Neural crest cell (in vitro differentiated cells): ENCODE measurements at places on chromosomes 5 and 9. TPM values are rescaled to one million over a fixed set of nuclear protein-coding genes. Genes with fewer than 3 reads are reported as not detected.
A peak's percentile ranks its signal among the peaks of the same experiment; 100 is the strongest.

PITX1 gene
- not detected in 2 replicates for total RNA-seq

C5orf15 gene
- total RNA-seq: 38.4 and 39.4 TPM in 2 replicates

KIF4B gene
- total RNA-seq: not detected in 2 replicates

- H3K4me1 ChIP-seq: no peaks in the 10 kb centered on the region
- H3K36me3 ChIP-seq: peaks cover 22% of the 10 kb centered on the region
- no peak overlapping the region for H3K4me3 ChIP-seq
- no peak for DNase-seq
These were observed 11.1 kb downstream of the GPR21 start for GRCh38 chr9:123044586-123044985.

DNA sequence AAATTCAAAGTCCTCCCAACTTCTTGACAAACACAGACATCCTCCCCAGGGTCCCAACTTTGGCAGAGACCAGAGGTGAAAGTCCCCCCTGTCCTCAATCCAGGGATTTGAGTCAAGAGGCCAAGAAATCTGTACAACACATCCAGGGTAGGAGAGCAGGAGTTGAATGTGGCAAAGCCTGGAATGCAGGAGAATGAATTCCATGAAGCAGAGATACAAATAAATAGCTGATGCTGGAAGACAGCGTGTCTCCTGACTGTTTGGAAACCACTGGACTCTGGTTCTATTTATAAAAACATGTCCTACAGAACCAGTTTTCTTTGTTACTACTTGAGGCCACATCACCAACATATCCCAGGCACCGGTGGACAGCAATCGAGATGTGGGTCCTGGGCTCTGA is 43.7 kb upstream of the SLIT3 start:
- H3K27me3 ChIP-seq: peaks cover 39% of the 10 kb centered on the region
- no peaks in the 10 kb centered on the region for H3K36me3 ChIP-seq
- no peak for DNase-seq
- no peak overlapping the region for H3K27ac ChIP-seq
- H3K4me3 ChIP-seq: no peak overlapping the region
- no peaks in the 10 kb centered on the region for H3K4me1 ChIP-seq

DNA sequence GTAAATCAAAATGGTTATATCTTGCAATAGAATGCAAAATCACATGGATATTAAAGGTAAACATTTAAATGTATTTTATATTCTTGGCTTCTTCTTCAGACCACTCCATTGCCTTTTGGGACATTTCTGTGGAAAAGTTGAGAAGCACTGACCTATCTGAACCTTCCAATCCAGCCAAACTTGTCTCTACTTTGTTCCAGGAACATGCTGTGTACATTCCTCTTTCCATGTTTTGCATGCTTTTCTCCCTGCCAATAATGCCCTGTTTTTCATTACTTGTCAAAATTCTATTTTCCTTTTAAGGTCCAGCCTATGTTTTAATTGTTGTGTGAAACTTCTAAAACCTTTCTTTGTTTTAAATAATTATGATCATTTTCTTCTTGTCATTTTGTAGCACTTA is 28.3 kb downstream of the JAK2 start:
- peaks cover 12% of the 10 kb centered on the region for H3K4me1 ChIP-seq
- H3K27ac ChIP-seq: no peak overlapping the region
- no peaks in the 10 kb centered on the region for H3K27me3 ChIP-seq
- DNase-seq: no peak
- no peak overlapping the region for H3K4me3 ChIP-seq

- H3K27me3 ChIP-seq: no peaks in the 10 kb centered on the region
- H3K4me3 ChIP-seq: no peak overlapping the region
- H3K4me1 ChIP-seq: peaks cover 10% of the 10 kb centered on the region
- DNase-seq: no peak
- no peak overlapping the region for H3K27ac ChIP-seq
These were observed 161.4 kb downstream of the CHSY3 start for GRCh38 chr5:130065617-130066016.

GRCh38 chr5:115124741-115125140 is 45.0 kb downstream of the TRIM36 start:
- H3K27ac ChIP-seq: no peak overlapping the region
- no peaks in the 10 kb centered on the region for H3K27me3 ChIP-seq
- H3K36me3 ChIP-seq: peaks cover 7% of the 10 kb centered on the region
- no peak for DNase-seq
- no peak overlapping the region for H3K4me3 ChIP-seq
- H3K4me1 ChIP-seq: no peaks in the 10 kb centered on the region

GRCh38 chr5:20832204-20833080 is 844.4 kb upstream of the CDH18 start:
- no peaks in the 10 kb centered on the region for H3K27me3 ChIP-seq
- DNase-seq: no peak
- no peak overlapping the region for H3K4me3 ChIP-seq
- H3K27ac ChIP-seq: no peak overlapping the region

- peak overlapping the region; percentile 66 for H3K27ac ChIP-seq
- DNase-seq: no peak
- no peak overlapping the region for H3K4me3 ChIP-seq
- no peaks in the 10 kb centered on the region for H3K27me3 ChIP-seq
- no peaks in the 10 kb centered on the region for H3K36me3 ChIP-seq
These were observed 93.3 kb upstream of the SLC44A1 start for GRCh38 chr9:105150991-105151685.

GRCh38 chr5:171521679-171522078 is 102.2 kb downstream of the FGF18 start:
- no peaks in the 10 kb centered on the region for H3K36me3 ChIP-seq
- H3K27ac ChIP-seq: no peak overlapping the region
- peaks cover 4% of the 10 kb centered on the region for H3K27me3 ChIP-seq
- DNase-seq: no peak

GRCh38 chr9:127426756-127427155 is 2.6 kb downstream of the ZNF79 start:
- H3K4me1 ChIP-seq: peaks cover 43% of the 10 kb centered on the region
- H3K27ac ChIP-seq: no peak overlapping the region
- H3K36me3 ChIP-seq: peaks cover 14% of the 10 kb centered on the region
- H3K4me3 ChIP-seq: peak overlapping the region; percentile 94
- no peak for DNase-seq

GRCh38 chr5:179139936-179140235 is 79.7 kb downstream of the ZNF354C start:
- no peak for DNase-seq
- H3K4me1 ChIP-seq: peaks cover 20% of the 10 kb centered on the region
- no peak overlapping the region for H3K4me3 ChIP-seq
- no peaks in the 10 kb centered on the region for H3K36me3 ChIP-seq
- no peaks in the 10 kb centered on the region for H3K27me3 ChIP-seq
- no peak overlapping the region for H3K27ac ChIP-seq

DNA sequence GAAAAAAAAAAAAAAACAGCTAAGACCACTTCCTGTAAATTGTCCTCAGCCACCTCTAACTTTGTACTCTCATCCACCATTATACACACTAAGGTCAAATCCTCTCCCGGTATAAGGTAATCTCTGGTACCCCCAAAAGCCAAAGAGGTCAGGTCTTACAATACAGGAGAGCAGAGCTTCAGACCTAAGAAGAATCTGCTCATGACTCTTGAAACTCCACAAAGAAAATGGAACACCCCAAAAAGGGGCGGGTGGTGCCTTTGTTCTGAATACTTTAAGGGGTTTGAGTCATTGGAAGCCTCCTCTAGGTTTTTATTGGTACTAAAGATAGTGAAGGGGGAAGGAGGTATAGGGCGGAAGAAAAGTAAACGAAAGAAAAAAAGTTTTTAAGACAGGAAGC is 69.8 kb downstream of the COL15A1 start:
- H3K27me3 ChIP-seq: peaks cover 2% of the 10 kb centered on the region
- DNase-seq: no peak
- peaks cover 2% of the 10 kb centered on the region for H3K36me3 ChIP-seq
- no peak overlapping the region for H3K4me3 ChIP-seq
- no peaks in the 10 kb centered on the region for H3K4me1 ChIP-seq
